GM13977 (cell line): ENCODE measurements at places on chromosomes 12 and 14.

- DNase-seq = peak; percentile 62
Measured at GRCh38 chr12:104108755-104109445, 29.1 kb downstream of the NFYB start.

GRCh38 chr12:65895759-65896656, 71.7 kb downstream of the HMGA2 start:
- no peak for DNase-seq

DNA sequence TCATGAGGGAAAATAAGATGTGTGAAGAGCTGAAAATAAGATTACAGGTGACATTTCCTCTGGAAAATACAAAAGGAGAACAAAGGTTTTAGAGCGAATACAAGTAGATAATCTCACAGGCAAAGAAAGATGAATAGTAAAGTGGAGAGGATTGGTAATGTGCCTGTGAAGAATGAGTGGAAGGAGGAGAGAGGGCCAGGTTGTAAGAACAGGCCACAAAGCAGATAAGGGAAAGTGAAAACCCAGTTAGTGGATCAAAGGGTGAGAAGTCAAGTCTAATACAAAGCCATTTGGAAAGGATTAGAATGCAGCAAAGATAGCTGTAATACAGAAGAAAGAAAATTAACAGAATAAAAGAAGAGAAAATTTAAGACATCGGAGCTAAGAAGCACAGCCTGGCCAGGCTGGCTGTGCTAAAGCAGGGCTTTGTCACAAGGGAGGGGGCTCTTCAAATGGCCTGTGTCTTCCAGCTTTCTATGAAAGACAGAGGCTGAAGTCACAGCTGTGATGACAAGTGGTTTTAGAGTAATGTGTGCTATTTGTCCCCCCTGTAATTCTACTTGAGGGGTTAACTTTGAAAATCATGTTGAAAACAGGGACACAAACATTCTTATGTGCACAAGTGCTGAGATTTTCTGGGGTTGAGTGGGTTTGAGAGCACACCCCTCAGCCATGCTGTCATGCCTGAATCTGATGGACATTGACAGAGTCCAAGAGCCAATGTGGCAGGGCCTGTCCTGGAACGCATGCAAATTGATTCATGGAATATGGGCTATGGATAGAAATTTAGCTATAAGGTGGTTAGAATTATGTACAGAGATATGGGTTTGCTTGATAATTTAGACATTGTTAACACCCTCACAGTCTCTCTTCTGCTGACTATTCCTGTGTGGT, 344.5 kb upstream of the NAV3 start:
- no peak for DNase-seq

GRCh38 chr12:18888047-18888446, 150.1 kb downstream of the CAPZA3 start:
- DNase-seq = no peak

DNA sequence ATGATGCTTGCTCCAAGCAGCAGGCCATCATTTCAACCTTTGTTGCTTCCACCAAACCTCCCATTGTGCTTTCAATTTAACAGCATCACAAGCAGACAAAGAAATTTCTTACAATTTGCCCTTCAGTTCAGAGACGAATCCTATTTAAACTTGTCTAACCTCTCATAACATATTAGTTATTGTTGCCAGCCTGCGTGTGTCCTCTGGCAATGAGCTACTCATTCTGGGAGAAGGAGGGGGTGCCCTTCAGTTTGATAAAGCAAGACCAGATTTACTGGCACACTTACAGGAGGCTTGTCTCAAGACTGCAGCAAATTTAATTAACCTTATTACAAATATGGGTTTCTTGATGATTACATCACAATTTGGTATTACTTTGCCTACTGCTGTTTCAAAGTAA, 203.6 kb upstream of the SOX5 start:
- DNase-seq = no peak

DNA sequence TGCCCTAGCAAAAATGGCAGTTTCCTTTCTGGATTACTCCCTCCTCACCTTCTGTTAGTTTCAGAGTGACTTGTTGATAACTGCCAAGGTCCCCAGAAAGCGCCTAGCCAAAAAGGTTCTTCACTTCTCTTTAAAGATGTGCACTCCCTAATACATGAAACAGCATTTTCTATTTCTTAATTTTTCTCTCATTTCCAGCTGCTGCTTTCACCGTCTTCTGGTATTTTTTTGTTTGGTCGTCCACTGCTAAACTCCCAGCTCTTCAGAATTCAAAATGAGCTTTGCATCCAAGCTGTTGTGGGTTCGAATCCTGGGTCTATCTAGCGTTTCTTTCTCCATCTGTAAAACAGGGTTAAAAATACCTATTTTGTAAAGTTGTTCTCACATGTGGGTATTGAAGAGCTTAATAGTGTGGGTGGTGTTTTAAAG, 397 bp upstream of the BORCS5 start:
- no peak for DNase-seq

DNA sequence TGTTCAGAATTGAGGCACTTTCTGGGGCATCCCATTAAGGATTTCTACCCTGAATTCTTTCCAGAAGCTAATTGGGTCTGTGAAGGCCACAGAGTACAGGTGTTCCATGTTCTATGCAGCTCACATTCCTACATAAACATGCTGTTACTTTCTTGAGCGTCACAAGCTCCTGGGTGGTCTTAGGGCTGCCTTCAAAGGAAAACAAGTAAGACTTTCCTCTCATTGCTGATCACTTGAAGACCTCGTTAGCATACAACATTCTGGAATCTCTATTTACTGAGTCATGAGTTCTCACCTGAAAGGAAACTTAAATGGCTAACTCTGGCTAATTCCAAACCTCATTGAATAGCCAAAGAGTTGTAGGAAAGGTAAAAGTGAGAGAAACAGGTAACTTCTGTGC, 63.0 kb upstream of the HMGA2 start:
- DNase-seq = no peak

DNA sequence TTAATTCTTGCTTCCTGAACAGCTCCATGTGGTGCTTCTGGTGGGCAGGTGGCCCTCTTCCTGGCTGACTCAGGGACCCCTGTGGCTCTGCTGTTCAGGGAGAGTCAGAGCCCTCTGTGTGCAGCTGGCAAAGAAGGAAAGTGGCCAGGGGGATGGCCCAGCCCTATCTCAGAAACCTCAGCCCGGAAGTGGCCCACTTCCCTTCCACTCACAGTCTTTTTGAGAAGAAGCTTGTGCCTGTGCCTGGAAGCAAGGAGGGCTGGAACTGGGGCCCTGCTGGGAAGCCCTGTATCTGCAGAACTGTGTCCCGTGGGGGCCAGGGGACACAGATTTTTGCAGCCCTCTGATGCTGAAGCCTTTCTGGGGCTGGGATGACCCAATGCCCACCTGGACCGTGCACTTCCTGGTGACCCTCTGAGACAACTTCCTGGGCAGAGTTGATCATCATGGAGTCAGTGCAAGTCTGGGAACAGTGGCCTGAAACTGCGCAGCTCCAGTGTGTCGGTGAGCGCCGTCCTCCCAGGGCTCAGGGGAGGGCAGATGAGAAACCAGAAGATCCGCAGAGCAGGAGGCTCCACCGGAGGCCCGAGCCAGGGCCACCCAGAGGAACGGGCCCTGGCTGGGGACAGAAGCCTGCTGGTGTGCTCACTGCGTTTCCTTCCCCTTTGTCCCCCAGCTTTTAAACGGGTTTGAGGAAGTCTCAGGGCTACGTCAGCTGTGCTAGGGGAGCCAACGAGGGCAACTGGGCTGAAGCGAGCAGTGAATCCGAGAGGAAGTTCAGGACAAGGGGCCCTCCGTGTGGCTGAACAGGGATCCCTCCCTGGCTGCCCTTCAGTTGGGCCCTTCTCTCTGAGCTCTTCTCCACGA, 217.4 kb upstream of the RTL1 start:
- DNase-seq = no peak

DNA sequence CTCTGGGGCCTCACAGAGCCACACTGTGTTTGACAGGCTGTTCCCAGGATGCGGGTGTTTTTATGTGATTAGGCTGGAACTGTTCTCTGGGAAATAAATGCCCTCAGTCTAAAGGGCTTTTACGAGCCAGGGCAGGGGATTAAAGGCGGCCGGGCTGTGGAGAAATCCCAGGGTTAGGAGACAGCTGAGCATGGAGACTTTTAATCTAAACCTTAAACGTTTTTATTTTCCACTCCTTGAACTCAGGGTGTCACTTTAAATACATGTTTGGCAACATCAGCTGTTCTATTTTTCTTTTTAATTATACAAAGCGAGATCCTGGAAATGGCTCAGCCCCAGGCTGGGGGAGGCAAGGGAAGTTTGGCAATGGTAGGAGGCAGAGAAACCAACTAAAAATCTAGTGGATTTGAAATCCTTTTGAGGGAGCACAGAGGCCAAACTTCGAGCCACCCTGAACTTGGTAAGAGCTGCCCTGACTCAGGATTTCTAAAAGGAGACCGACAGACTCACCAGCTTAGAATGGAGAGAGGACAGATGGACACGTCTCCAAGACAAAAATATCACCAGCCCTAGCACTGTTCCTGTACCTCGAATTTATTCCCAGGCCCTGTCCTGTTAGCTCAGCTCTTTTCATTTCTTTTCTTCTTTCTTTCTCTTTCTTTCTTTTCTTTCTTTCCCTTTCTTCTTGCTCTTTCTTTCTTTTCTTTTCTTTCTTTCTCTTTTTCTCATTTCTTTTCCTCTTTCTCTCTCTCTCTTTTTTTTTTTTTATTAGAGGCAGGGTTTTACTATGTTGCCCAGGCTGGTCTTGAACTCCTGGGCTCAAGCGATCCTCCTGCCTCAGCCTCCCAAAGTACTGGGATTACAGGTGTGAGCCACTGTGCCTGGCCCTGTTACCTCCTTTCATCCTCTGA, 15.8 kb upstream of the ORAI1 start:
- DNase-seq = no peak

DNA sequence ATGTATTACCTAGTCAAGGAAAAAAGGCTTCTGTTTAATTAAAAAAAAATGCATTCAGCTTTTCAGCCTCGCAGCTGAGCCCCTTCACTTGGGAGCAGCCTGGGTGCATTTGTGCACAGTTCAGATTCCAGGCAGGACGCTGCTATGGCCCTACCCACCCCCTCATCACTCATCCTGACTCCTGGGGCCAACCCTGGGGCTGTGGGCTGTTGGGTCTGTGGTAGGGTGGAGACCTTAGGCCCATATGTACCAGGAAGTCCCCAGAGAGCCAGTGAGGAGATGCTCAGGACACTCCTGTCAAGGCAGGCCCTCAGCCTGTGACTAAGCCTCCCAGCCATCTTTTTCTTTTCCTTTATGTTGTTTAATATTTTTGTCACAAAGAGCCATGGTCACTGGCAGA, 9.3 kb upstream of the CDCA4 start:
- no peak for DNase-seq

DNA sequence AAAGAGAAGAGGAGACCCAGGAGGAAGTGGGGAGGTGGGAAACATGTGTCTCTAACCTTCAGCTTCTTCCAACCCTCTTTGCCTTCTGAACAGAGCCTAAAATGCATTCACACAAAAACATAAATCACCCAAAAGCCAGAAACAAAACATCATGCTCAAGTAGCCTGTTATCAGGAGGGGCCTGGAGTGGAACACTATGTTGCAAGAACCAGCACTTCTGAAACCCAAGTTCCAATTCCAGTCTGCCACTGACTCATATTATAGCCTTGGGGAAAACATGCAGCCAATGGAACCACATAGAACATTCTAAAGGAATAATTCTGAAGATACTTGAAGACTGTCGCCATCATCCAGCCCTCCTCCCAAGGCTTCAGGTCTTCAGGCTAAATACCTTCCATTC, 169.8 kb upstream of the PLXNC1 start:
- no peak for DNase-seq

GRCh38 chr14:72986857-72987256, 40.0 kb downstream of the ZFYVE1 start:
- no peak for DNase-seq

DNA sequence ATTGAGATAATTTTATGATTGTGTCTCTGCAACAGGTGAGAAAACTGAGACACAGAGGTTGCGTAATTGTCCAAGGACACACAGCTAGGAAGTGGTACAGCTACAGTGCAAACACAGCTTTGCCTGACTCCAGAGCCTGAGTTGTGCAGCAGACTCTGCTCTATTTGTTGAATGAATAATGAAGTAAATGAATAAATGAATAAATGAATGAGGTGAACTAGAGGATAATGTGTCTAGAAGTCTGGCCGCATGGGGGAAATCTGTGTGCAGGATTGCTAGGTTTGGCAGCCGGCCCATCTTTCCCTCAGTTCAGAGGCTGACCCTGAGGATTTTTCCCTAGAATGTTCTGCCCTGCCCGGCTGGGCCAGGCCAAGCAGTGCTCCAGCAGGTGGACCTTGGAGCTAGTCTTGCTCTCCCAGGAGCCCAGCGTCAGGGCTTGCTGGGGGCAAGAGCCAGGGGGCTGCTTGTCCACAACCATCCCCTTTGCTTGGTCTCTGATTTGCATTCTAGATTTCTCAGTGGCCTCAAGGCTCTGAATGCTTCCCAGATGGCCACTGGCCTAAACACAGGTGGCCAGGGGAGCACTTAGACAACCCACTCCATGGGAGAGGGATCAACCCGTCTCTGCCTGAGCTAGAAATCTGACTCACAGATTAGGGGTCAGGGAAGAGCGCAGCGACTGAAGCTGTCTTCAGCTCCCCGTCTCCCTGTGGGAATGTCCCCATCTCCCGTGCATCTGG, 225.2 kb downstream of the C12orf75 start:
- DNase-seq = no peak

DNA sequence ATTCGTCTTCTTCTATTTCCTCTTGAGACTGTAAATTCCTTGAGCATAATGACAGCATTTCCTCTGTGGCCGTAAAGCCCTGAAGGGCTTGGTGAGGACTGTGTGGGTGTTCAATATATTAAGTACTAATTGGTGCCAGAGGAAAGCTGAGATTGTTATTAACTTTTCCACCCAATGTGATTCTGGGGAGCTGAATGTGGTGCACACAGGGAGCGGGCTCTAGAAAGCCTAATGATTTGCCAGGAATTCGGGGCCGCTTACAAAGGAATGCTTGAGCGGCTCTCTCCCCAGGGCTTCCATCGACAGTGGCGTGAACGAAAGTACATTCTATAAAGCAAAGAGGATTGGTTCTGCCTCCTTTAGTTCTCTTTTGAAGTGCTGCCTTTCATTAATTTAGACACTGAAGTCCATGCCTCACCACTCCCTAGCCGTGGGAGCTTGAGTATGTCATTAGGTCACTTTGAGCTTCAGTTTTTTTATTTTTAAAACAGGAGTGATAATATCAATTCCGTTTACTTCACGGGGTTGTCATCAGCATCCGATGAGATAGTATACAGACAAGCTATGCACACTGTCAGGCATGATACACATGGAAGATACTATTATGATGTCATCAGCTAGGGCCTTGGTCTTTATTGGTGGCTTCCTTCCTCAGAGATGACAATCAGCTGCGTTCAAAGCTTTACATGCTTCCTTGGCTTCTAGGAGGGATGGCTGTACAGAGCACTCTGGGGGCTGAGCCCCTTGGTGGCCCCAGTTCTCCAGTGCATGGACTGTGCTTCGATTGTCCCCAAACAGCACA, 11.0 kb upstream of the GSG1 start:
- DNase-seq = no peak
